ENCODE measurements at places on chromosomes 12 and 14.

DNA sequence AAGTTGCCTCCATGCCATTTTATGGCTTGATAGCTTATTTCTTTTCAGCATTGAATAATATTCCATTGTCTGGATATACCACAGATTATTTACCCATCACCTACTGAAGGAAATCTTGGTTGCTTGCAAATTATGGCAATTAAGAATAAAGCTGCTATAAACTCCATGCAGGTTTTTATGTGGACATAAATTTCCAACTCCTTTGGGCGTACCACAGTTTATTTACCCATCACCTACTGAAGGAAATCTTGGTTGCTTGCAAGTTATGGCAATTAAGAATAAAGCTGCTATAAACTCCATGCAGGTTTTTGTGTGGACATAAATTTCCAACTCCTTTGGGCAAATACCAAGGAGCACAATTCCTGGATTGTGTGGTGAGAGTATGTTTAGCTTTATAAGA is 12.6 kb upstream of the PLEKHH1 start:
- no peak for DNase-seq

DNA sequence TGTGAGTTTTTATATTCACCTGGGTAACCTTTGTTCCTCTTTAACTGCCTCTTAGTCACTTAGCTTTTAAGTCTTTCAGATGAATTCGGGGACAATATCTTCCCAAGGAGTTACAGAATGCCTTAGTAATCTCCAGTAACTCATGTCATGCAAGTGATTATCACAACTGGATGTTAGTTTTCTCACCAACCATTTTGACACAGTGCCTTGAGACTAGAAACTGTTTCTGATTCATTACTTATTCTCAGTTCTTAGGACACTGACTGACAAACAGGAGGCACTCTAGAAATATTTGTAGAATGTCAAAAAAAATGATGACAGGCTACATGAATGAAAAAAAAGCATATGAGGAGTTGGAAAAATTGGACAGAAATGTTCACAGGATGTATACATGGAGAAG is 335.1 kb downstream of the ACSS3 start:
- DNase-seq = no peak

- DNase-seq = no peak
These were observed 47.5 kb downstream of the C14orf132 start for GRCh38 chr14:96086574-96087077.

DNA sequence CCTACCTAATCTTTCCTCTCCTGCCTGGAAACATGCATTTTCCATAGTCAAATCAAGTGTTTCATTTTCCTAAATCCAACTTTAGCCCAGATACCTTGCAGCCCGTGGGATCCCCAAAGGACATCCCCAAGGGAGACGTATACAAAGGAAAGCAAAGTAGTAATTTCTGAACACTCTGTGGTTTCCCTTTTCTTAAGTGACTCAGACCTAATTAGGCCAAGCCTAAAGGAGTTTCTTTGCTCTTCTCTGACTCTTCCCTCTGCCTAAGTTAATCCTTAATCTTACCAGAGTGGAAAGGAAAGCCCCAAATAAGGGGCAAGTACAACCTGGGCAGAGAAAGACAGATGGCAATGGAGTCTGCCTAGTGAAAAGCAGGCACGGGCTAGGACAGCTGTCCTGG is 250.3 kb downstream of the SPTSSA start:
- DNase-seq = no peak

GRCh38 chr12:4482936-4483335 is 37.3 kb upstream of the FGF6 start:
- no peak for DNase-seq

- DNase-seq = no peak
These were observed 177.9 kb downstream of the ETV6 start for GRCh38 chr12:11827091-11828061.

- DNase-seq = no peak
These were observed 237.6 kb downstream of the KCNH5 start for GRCh38 chr14:62807636-62808035.

DNA sequence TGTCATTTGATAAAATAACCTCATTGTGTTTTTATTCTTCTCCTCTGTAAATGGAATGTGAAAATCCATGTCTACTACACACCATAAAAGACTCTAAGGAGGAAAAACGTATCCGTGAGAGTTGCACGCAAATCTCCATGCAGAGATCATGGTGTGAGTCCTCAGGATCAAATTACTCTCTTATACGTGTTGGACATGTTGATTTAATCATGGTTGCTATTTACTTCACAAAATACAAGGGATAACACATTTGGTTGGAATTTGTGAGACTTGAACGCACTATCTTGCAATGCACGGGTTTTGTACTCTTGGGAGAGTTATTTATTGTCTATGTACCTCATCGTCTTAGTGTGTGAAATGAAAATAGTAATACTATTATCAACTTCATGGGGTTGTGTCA is 128.0 kb upstream of the RASSF8 start:
- DNase-seq = peak; percentile 42

DNA sequence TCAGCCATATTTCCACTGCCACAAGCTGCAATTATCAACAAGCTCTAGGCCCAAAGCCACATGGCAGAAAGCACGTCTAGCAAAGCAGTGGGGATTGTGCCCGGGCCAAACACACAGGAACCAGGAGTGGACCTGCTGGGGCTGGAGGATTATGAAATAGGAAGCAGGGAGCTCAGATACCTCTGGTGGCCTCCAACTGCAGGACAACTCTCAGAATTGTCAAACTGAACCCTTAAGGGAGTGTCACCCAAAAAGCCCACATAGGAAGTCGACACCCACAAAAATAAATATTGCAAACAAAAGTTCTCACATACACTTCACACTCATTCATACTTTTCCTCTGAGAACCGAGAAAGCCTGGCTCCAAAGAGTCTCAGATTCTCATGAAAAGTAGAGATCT is 26.1 kb downstream of the KCTD10 start:
- DNase-seq = no peak

DNA sequence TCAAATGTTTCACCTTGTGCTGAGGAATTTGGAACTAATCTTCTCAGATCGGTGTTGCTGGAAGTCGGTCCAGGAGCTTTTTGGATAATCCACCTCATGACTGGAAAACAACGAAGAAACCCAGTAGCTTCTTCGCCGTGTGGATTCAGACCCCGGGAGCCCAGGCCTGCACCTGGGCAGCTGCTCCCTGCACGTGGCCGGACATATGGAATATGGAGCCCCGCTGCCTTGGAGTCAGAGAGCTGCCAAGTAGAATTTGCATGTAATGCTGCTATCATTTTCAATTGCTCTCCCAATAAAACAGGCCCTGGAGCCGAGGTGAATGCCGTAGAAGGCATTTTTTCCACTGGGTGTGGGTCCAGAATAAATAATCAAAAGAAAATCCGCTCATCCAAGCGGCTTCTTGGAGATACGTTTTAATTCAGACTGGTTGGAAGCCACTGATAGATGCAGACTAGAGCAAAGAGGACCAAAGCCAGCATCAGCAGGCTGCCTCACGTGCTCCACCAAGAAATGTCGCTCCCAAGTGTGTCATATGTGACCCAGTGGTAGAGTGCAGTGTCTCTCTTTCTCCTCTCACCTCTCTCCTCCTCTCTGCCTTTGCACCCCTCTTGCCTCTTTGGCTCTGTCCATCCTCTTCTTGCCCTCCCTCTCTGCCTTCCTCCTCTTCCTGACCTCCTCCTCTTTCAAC is 115.3 kb downstream of the ZNF664 start:
- peak; percentile 75 for DNase-seq

DNA sequence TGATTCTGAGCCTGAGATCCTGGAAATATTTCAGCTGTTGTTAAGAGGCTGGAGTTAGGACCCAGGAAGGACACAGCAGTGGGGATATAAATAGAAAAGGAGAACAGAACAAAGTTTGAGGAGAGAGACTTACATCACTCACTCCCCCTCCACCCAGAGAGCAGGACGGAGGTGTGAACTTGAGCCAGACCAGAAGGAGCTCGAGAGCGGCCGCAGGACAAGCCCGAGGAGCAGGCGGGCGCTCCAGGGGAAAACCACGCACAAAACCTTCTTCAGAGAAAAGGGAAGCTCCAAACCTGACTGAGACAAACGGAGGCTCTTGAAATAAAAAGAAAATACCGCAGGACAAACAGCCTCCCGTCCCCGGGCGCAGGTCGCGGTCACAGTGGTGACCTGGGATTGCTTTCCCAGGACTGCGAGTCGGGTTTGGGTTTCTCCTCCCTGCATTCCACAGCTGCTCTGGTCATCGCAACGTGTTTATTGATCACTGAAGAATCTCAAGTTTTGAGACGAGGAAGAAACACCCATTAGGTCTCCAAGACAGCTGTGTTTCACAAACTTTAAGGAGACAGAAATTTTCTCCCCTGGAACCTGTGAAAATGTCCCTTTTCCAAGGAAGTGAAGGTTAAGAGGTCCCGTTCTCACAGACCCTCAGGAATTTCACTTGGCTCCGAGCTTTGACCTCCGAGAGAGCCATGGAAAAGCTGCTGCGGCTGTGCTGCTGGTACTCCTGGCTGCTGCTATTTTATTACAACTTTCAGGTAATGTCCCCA is at the start of gene ADGRD1:
Gene ADGRD1, plus strand, starts transcription at position 137 of the 773 bp plus-strand sequence. Its CDS starts 559 bp downstream, at position 696.
- DNase-seq = peak; percentile 82

DNA sequence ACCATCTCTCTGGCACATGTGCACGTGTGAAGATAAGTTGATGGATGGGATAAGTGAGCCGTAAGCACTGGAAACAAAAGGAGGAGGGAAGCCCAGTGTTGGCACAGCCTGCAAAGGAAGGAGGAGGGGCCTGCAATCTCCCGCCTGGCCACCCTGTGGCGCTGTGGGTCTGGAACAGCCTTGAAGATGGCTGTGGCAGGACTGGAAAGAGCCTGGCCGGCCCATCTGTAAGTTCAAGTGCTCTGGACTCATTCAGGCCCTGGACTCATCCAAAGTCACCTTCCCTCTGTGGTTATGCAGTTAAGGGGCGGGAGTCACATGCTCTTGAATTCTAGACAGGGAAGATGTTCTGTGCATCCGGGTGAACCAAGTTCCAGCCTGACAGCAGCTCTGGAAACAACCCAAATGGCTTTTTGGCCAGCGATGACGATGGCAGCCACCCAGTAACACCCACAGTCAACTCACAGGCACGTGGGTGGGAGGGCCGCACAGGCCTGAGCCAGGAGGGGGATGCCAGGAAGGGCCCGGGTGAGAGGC is 50.4 kb downstream of the CHGA start:
- peak; percentile 85 for DNase-seq

DNA sequence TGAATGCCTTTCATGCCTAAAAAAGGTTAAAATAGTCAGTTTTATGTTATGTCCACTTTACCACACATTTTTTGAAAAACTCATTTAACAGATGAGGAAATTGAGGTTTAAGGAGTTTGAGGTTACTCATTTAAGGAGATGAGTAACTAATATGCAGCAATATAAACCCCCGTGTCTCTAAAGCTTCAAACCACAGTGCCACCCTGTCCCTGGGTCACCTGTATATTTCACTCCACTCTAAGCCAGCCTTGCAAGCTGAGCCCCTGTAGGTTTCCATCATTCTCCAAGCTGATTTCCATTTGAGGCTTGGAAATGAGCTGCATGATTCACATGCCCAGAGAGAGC is 64.4 kb downstream of the NUAK1 start:
- DNase-seq = no peak

DNA sequence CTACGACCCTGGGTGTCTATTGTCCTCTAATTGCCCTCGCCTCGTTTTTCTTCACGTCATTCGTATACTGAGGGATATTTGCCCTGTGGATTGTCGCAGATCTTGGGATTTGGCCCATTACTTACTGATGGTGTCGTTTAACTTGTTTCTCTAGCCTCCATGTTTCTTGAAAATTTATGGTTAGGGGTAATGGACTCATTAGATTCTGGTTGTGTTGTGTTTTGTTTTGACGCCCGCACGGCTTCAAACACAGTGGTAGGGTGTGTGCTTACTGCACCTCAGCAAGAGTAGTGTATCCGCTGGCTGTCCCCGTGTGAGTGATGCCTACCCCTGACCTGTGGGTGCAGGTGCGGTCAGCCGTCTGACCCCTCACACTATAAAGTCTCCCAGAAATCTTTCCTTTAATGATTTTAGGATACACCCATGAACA is 874 bp upstream of the RNU6-8 start:
- DNase-seq = peak; percentile 61

DNA sequence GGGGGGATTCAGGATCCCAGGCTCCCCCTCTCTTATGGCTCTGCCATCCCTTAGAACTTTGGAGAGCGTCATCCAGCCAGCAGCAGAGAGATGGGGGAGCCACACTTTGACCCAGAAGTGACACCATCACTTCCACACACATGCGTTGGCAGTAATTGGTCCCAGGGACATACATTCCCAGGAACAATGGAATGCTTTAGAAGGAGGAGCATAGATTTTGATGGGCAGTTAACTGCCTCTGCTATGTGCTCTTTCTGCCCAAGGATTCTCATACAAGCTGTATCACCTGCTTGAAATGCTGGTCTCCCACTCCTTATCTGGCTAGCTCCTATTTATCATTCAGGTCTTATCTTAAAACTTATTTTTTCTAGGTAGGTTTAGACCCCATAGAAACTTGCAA is 109.0 kb upstream of the RPH3A start:
- DNase-seq = no peak

GRCh38 chr14:69673578-69674305 is 62.3 kb downstream of the SUSD6 start:
- no peak for DNase-seq

DNA sequence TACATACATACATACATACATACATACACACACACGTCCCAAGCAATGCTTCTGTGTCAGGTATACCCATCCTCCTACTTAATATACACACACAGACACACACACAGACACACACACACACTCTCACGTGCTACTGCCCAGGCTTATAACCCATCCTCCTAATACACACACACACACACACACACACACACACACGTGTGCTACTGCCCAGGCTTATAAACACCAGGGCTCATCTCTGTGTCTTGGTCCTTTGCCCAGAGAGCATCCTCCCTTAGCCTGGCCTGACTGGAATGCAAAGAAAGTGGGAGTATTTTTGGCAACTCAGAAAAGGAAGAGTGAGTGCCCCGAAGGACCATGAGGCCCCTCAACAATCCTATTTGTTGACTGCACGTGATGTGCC is 129.0 kb downstream of the RBM19 start:
- DNase-seq = no peak

- no peak for DNase-seq
These were observed 69.3 kb downstream of the SERPINA3 start for GRCh38 chr14:94681300-94682060.

DNA sequence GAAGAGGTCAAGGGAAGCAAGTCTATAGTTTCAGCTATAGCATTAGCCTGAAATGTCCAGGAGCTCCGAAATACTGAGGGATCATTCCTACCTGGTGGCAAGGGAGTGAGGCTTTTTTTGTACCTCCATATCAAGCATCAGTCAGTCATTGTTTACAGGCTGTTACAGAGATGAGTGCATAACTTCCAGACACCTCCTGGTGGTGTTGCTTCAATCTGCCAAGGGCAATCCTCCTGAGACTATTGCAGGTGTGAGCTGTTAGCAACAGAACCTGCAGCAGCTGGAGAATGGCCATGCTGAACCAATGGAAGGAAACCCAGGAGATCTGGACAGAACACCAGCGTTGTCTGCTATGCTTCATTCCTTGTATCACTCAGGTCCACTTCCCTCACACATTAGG is 80.0 kb upstream of the SLC8A3 start:
- no peak for DNase-seq

- DNase-seq = peak; percentile 16
These were observed 48.2 kb upstream of the ATP2B1 start for GRCh38 chr12:89756585-89757398.

All from tongue (tissue), 3 donors.